Endothelial cell of coronary artery (primary cell): ENCODE measurements at places on chromosomes 5 and 9. TPM values are rescaled to one million over a fixed set of nuclear protein-coding genes. Genes with fewer than 3 reads are reported as not detected.

IL3 gene
- total RNA-seq = not detected in 2 replicates

FOXD4L6 gene
- under 0.01 TPM in 1 of 2 replicates, not detected in the other for total RNA-seq

GFI1B gene
- total RNA-seq = not detected in 2 replicates

GPR151 gene
- not detected in 2 replicates for total RNA-seq

EQTN gene
- total RNA-seq = not detected in 2 replicates

CTXN3 gene
- total RNA-seq = not detected in 2 replicates

C5 gene
- 1.6 and 1.7 TPM in 2 replicates for total RNA-seq
